ENCODE measurements at places on chromosomes 7 and 10.

- no peak for DNase-seq
Measured at GRCh38 chr10:43913676-43914235, 265.1 kb upstream of the ZNF32 start.

DNA sequence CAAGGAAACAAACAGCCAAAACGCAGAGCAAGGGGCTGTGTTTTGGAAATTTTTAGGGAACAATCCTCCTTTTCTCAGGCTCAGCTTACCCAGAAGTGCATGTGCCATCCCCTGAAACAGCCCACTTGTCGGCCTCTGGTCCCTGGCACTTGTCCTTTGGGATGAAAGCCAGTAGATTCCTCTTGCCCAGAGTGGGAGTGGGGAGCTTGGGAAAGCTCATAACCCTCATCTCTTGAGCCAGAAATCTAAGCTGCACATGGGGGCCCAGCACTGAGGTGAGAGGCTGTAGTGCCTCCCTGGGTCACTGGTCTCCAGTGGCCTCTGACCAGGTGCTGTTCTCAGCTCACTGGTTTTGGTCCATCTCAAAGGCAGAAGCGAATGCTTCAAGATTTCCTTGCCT lies 150.3 kb downstream of the RNF216 start:
- no peak for DNase-seq

GRCh38 chr10:59324597-59324996 lies 37.8 kb downstream of the FAM13C start:
- no peak for DNase-seq

DNA sequence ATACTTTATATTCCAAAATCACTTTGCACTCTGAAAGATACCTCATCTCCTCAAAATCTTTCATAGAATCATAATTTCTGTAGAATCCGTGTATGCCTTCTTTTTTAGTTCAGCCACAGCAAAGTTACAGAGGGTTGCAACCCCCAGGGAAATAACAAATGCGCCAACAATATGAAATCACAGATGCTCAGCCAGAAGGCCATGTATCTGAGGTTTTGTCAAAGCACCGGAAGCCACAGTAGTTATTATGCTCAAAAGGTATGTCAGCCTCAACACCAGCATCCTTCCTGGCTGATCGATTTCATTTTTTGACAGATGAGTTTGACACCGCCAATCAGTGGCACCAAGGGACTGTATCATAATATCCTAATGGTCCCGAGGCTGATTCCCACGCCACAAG lies 204.1 kb downstream of the KCNMA1 start:
- no peak for DNase-seq

DNA sequence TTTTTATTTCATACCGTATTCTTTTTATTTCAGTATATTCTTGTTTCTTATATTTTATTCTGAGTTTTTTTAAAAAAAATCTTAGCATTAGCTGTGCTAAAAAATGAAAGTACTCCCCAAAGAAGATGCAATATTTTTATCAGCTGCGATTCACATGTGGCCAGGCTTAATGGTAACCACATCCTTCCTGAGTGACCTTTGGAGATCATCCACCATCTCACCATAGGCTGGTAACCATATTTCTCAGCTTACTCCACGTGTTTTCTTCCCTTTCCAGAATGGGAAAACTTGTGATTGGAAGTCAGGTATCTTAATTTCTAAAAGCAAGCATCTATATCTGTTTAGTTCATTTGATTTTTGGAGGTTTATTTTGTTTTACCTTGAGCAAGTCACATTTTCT lies 18.8 kb upstream of the LIPM start:
- DNase-seq, result no peak

DNA sequence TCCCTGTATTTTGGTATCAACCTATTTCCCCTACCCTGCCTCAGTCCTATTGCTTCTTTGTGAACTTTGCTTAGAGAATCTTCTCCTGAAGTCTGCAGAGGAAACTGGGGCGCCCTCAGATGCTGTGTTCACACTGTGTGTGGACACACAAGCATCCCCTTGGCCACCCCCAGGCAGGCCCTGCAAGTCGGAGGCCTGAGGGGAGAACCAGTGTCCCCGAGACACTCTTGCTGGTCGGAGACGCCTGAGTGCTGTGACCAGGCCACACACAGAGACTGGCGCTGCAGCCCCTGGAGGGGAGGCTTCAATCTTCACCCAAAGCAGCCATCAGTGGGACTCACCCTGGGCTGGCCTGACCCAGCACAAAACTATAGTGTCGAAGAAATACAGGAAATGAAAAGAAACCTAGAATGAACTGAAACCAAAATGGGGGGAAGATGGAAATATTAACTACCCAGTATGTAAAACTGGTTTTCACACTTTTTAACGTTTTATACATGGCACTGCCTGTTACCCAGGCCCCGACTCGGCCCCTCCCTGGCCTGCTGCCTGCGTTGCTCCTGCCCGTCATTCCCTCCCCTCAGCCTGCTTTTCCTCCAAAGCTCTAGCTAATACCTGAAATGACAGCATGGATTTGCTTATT lies 48.4 kb upstream of the FAM20C start:
- DNase-seq, result no peak

DNA sequence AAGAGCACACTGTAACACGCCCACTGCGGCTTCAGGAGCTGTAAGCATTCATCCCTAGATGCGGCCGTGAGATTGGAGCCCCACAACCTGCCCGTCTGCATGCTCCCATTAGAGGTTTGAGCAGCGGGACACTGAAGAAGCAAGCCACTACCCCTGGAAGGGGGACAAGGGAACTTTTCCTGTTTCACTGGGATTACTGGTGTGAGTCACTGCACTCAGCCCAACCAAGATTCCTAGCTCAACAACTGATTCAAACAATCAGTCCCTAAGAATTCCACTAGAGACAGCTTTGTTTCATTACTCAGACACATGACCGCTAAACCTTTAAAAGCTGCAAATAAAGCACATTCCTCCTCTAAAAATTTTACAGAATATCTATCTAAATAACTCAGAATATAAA lies 69.8 kb downstream of the ORC5 start:
- DNase-seq, result no peak

- no peak for DNase-seq
Measured at GRCh38 chr7:30660331-30661255, 21.7 kb downstream of the CRHR2 start.

GRCh38 chr7:14773729-14774271 lies 128.8 kb downstream of the DGKB start:
- no peak for DNase-seq

DNA sequence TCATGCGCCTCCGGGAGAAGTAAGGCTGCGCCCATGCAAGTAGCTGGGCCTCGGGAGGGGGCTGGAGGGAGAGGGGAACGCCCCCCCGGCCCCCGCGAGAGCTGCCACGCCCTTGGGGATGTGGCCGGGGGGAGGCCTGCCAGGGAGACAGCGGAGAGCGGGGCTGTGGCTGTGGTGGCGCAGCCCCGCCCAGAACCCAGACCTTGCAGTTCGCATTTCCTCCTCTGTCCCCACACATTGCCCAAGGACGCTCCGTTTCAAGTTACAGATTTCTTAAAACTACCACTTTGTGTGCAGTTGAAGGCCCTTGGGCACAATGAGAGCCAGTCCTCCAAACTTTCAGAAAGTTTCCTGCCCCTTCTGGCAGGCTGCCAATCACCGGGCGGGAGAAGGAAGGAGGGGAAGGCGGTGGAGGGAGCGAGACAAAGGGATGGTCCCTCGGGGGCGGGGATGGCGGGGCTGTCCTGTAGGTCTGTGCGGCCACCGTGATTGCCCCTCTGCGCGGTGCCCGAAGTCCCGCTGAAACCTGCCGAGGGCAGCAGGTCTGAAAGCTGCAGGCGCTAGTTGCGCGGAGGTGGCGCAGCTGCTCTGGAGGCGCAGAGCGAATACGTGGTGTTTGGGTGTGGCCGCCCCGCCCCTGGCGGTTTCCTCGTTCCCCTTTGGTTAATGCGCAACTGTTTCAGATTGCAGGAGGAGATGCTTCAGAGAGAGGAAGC lies 2.1 kb downstream of the VIM start:
- peak; percentile 92 for DNase-seq

GRCh38 chr7:44080686-44081265 lies 1.6 kb downstream of the POLM start:
- no peak for DNase-seq

DNA sequence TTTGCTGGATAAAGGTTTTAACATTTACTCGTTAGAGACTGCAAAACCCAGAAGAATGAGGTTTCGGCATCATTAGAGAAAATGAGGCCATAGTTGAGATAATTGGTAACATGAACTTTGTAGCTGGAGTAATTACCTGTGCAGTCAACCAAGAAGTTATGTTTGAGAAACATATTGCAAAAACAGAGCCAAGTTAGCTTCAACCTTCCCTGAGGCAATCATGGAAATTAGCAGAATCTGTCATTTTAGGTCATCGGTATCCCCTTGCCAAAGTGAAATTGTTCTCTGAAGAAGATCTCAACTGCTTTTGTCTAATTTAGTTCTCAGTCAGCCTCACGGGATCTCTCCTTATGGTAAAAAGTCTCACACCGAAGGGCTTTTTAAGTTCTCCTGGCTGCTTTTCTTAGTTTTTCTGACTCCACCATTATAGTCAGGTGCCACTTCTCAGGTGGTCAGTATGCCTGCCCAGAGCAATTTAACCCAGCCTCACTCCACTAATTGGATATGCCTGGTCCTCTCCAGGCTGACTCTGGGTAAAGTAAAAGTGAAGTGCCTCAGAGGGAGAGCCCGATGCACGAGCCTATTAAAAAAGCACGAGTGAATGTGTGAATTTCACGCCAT lies 52.5 kb downstream of the NRCAM start:
- no peak for DNase-seq

- DNase-seq, result no peak
Measured at GRCh38 chr7:157877298-157878090, 540.7 kb downstream of the DNAJB6 start.

Data from CD4-positive, alpha-beta T cell treated with Interleukin-10 for 1 hour (primary cell).